ENCODE measurements at places on chromosomes 11 and 22. TPM values are rescaled to one million over a fixed set of nuclear protein-coding genes. Genes with fewer than 3 reads are reported as not detected.

GRCh38 chr22:19361501-19362103 is 69.9 kb downstream of the HIRA start:
- no peak for DNase-seq

Gene MB
- polyA plus RNA-seq: 8,931 TPM

GRCh38 chr11:9982127-9982795 is 311.8 kb downstream of the SBF2 start:
- DNase-seq: no peak

DNA sequence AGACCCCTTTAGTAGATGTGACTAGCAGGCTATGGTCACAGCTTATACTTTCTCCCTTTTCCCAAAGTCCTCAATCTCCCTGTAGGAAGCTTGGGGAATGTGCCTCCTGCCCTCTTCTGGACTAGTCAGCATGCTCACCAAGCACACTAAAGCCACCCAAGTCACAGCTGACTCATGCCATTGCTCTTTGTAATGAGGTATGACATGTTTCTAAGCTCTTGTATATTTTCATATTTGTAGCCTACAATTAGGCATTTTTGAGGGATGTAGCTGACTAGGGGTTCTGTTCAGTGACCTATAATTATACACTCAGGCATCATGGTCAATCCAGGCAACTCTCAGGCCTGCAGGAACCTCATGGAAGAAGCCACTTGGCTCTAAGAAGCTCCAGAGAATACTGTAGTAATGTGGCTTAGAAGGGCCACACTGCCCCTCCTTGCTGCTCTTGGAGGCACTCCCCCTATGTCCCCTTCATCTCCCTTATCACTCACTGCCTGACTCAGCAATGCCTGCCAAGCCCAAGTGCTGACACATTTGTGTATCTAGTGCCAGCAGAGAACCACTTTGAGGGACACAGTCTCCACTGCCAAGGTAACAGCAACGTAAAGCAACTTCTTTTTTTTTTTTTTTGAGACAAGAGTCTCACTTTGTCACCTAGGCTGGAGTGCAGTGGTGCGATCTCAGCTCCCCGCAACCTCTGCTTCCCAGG is 86.2 kb downstream of the RPL27A start:
- DNase-seq: peak; percentile 74

GRCh38 chr11:134556186-134556585 is 144.1 kb upstream of the B3GAT1 start:
- DNase-seq: no peak

All from heart right ventricle (tissue), 16 donors.